Neural progenitor cell (in vitro differentiated cells): ENCODE measurements at places on chromosomes 3 and 15. TPM values are rescaled to one million over a fixed set of nuclear protein-coding genes. Genes with fewer than 3 reads are reported as not detected.

DNA sequence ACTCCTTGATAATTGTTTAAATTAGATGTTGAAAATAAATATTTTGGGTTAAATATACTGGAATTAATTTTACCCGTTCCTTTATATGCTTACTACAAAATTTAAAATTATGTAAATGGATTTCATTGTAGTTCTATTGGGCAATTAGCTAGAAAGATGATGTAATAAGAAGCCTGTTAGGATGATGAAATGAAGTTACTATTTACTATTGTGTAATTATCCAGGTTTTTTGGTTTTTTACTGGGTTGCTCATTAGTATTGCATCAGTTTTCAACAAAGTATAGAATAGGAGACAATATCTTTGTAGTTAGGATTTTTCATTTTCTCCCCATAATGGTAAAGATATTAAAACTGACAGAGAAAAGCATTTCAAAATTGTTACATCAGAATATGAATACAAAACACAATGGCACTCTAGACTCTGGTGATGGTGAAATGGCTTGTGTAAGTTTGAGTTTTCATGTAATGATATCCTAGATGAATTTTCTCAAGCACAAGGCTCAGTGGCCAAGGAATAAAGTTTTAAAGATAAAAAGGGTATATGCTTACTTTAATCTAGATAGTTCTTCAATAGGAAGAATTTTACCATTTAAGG lies 222.0 kb downstream of the P3H2 start:
- no peak overlapping the region for H3K27ac ChIP-seq
- H3K27me3 ChIP-seq, result no peaks in the 10 kb centered on the region
- no peaks in the 10 kb centered on the region for H3K36me3 ChIP-seq
- DNase-seq, result no peak
- no peaks in the 10 kb centered on the region for H3K4me1 ChIP-seq

PRICKLE2 gene
- total RNA-seq, result 10.7 and 11.5 TPM in 2 replicates

GRCh38 chr15:43440721-43441281 lies 52.2 kb downstream of the TP53BP1 start:
- no peak overlapping the region for H3K4me3 ChIP-seq
- H3K36me3 ChIP-seq, result peaks cover 6% of the 10 kb centered on the region
- H3K27me3 ChIP-seq, result no peaks in the 10 kb centered on the region
- peak overlapping the region; percentile 57 for H3K27ac ChIP-seq
- H3K4me1 ChIP-seq, result peaks cover 5% of the 10 kb centered on the region

- H3K36me3 ChIP-seq, result no peaks in the 10 kb centered on the region
- H3K4me1 ChIP-seq, result no peaks in the 10 kb centered on the region
- H3K27me3 ChIP-seq, result no peaks in the 10 kb centered on the region
- H3K4me3 ChIP-seq, result no peak overlapping the region
- H3K27ac ChIP-seq, result no peak overlapping the region
- no peak for DNase-seq
Measured at GRCh38 chr15:99962006-99962561, 228.8 kb upstream of the LYSMD4 start.

COL6A5 gene
- not detected in 2 replicates for total RNA-seq

- H3K36me3 ChIP-seq, result no peaks in the 10 kb centered on the region
- no peak within 1 kb of the TSS for H3K4me3 ChIP-seq
- DNase-seq, result peak; percentile 56
- H3K27ac ChIP-seq, result no peak within 1 kb of the TSS
Measured at GRCh38 chr3:119173325-119173724, at the start of gene UPK1B. UPK1B (plus strand) TSS chr3:119173598; CDS start chr3:119186742, 13,144 bp downstream.

DNA sequence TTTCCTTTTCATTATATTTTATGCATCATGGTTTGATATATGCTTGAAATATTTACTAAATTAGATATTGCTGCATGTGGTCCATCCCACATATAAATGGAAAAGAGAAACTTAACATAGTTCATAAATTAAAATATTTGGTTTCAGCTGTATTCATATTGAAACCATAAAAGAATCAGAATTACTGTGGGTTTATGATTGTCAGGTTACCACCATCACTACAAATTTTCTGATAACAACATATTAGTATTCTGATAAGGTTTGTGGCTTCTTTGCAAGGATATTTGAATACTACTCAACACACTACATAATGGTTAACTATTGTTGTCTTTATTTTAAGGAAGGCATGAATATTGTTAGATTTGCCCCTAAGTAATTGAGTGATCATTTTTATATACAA lies 235.5 kb downstream of the UBE2E2 start:
- H3K27me3 ChIP-seq, result no peaks in the 10 kb centered on the region
- DNase-seq, result no peak
- peaks cover 24% of the 10 kb centered on the region for H3K4me1 ChIP-seq
- H3K36me3 ChIP-seq, result no peaks in the 10 kb centered on the region
